CD8-positive, alpha-beta memory T cell (primary cell): ENCODE measurements at places on chromosomes 1 and 21. TPM values are rescaled to one million over a fixed set of nuclear protein-coding genes. Genes with fewer than 3 reads are reported as not detected.

SMCP gene
- not detected for total RNA-seq

IGSF9 gene
- total RNA-seq, result 0.04 TPM

PALMD gene
- total RNA-seq, result not detected

LCE6A gene
- not detected for total RNA-seq

ANKRD45 gene
- not detected for total RNA-seq

ZNF281 gene
- 19.1 TPM for total RNA-seq

LCE3A gene
- not detected for total RNA-seq

AMIGO1 gene
- total RNA-seq, result 4.0 TPM

RIMKLA gene
- 1.4 TPM for total RNA-seq

HMGN1 gene
- total RNA-seq, result 421 TPM

TP73 gene
- 0.49 TPM for total RNA-seq

ZNF695 gene
- total RNA-seq, result 0.38 TPM

DEPDC1 gene
- 11.7 TPM for total RNA-seq

SLC2A5 gene
- not detected for total RNA-seq

PLXNA2 gene
- total RNA-seq, result 0.75 TPM
